ENCODE measurements at places on chromosomes 3 and 15.

- peak; percentile 27 for DNase-seq
Observed at GRCh38 chr3:49804141-49805041, 1.3 kb downstream of the INKA1 start.

- no peak for DNase-seq
Observed at GRCh38 chr3:173893066-173893465, 495.5 kb downstream of the NLGN1 start.

DNA sequence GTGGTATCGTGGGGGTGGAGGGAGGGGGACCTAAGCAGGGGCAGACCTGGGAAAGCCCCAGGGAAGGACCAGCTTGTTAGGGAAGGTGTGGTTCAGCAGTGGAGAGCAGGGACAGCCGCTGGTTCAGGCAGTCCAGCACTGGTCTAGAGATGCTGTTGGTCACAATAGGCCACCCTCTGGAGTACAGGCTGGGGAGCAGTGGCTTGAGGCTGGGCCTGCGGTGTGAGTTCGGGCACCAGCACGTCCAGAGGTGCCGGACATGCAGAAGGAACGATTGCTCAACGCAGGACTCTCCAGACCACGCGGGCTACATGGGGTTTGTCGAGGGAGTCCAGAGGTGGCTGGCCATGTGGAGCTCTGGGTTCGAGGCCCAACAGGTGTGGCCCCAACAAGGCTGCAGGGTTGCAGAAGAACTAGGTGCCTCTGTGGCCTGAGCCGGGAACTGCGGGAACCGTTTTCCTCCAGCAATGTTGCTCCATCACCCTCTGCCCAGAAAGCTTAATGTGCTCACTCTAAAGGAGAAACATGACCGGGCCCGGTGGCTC, 143.9 kb downstream of the APBA2 start:
- no peak for DNase-seq

- DNase-seq, result no peak
Observed at GRCh38 chr3:69462826-69463100, 76.9 kb upstream of the FRMD4B start.

DNA sequence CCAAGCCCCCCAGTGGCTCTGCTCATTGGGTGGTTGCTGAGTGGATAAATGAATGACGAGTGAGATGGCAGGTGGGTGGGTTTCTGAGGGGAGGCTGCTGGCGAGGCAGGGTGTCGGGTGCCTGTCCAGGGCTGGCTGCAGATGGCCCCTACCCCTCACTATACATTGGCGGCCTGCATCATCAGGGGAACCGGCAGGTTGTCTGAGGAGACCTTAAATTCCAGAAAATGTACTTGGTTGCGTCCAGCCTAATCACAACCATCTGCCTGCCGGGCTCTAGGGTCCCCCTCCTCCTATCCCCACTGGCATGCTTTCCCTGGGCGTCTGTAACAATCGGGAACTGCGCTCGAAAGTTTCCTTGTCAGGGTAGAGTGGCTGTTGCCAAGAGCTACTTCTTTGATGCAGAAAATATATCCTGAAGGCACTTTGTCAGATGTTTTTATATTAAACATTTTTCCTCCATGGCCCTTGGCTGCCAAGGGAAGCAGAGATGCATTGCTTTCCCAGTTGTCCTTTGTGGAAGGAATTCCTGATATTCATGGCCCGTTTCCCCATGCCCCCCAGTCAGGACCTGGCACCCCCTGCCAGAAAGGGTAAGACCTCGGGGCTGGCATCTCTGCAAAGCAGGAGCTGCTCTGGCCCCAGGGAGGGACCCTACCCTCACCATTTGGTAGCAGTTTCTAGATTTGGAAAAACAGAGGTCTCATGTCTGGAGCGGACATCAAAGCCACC, 22.9 kb downstream of the SMAD6 start:
- DNase-seq, result no peak

- no peak for DNase-seq
Observed at GRCh38 chr3:128551867-128552266, 58.9 kb upstream of the GATA2 start.

- DNase-seq, result no peak
Observed at GRCh38 chr3:33980252-33980651, 181.8 kb downstream of the PDCD6IP start.

DNA sequence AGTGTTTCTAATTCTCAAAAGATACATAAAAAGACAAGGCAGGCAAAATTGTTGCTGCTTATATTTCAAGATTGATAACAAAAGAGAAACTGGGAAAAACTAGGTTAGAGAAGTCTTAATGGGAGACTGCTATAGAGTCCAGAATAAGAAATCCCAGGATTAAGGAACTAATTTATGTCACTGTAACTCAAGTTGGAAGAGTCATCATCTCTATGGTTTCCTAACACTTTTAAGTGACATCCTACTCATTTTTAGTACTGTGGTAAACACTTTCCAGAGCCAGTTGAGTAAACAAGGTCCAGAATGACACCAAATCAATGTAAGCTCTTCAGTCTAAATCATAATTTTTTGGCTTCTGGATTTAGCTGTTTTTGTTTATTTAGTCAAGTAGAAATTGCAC, 8.0 kb downstream of the CLDN16 start:
- DNase-seq, result peak; percentile 76

- DNase-seq, result no peak
Observed at GRCh38 chr3:126895178-126896066, 87.5 kb upstream of the PLXNA1 start.

- DNase-seq, result no peak
Observed at GRCh38 chr3:41679374-41679773, 282.5 kb downstream of the ULK4 start.

DNA sequence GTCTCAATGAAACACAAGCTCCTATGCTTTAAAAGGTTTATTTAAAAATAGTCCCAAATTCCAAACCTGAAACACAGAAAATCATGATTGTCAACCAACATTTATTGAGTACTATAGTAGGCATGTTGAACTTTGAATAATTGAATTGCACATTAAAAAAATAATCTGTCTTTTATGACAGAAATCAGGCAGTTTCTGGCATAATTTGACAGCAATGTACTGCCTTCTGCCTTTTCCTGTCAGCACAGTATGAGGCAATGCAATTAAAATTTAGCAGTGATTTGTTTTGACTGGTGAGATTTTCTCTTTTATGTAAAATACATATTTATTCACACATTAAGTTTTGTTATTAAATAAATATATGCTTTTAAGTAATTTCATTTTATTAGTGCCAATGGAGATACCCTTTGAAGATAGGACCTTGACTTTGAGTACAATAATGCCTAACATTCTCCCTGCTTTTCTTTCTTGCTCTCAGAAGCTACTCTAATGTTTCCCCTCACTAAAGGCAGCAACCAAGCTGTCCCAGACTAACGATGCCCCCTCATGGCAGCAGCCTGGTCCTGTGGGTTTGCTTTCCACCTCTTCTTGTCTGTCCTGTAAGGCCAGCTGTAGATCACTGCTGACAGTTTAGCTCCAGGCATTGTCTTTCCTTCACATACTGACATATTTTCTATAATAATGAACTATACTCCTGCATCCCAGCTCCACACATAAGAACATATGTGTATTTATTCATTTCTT, 346.7 kb downstream of the IL20RB start:
- DNase-seq, result no peak

GRCh38 chr3:170656284-170656683, 70.4 kb upstream of the SLC7A14 start:
- DNase-seq, result no peak

GRCh38 chr3:101940521-101941317, 91.4 kb downstream of the NFKBIZ start:
- peak; percentile 95 for DNase-seq

- peak; percentile 72 for DNase-seq
Observed at GRCh38 chr15:77064539-77065308, 6.2 kb downstream of the TSPAN3 start.

DNA sequence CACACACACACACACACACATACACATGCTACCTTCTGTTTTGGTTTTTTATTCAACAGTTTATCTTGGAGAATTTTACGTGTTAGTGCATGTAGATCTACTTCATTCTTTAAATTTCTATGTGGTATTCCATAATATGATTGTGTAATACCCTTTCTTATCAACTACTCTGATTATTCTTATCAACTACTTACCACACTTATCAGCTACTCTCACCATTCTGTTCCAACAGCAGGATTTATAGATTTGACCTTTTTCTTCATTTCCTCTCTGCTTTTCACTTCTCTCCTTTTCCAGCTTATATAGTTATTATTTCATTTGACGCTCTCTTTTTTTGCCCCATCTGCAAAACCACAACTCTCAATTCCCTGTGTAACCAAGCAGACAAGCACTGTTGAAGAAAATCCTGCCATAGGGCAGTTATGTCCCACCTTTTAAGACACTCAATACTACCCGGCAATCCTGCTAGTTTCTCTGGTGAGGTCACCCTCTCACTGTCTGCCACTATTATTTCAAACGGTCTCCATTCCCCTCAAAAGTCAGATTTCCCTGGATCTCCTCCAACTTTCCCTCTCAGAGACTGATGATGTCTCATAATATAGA, 56.9 kb upstream of the SATB1 start:
- no peak for DNase-seq

DNA sequence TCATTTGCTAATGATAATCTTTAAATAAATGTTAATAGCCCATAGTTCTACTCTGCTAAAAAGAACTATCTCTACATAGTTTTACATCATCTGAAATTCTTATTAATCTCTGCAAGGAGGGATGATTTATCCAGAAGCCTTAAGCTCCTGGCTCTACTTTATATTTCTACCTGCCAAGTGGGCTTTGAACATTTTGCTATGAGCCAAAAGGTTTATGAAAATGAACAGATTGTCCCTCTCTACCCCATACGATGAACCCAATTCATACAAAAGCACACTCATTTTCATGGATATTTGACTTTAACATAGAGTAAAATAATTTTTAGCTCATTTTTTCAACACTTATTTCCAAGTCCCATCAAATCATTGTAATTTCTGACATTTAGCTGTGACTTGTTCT, 611.0 kb downstream of the NSUN3 start:
- DNase-seq, result no peak

DNA sequence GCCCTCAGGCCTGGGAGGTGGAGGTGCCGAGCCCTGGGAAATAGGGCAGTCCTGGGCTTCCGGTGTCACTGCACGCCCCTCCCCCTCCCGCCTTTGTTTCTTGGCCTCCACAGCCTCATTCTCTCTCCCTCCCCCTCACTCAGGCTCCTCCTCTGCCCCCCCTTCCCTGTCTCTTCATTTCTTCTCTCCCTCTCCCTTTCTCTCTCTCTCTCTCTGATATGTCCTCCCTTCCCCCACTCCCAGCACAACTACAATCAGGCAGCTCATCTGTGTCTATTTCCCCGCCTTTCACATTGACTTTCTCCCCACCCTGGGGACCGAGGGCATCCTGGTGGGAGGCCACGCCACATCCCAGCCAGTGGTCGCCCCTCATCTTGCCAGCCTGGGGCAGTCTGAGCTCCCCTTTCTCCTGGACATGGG, 40.2 kb downstream of the IDH2 start:
- DNase-seq, result peak; percentile 41

GRCh38 chr15:51799282-51800252, 29.9 kb upstream of the TMOD3 start:
- no peak for DNase-seq

- DNase-seq, result no peak
Observed at GRCh38 chr3:78497021-78497420, 1270.8 kb downstream of the ROBO1 start.

- no peak for DNase-seq
Observed at GRCh38 chr15:64004587-64004986, 41.7 kb downstream of the DAPK2 start.

DNA sequence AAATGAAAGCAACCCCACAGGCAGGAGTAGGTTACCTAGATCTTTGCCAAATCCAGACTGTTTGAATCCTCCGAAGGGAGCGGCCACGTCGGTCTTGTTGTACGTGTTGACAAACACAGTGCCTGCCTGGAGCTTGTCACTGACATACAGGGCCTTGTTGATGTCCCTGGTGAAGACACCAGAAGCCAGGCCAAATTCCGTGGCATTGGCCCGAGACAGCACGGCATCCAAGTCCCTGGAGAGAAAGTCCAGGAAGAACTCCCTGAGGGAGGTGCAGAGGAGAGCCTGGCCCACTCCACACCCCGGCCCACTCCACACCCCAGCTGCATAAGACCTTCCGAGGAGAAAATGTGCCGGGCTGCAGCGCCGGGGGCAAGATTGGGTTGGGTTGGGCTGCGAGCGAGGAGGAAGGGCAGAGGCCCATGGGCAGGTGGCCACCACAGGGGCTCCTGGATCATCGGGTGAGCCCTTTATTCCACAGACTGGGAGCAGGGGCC, 21.8 kb upstream of the SLC41A3 start:
- DNase-seq, result no peak

GRCh38 chr3:12750658-12751071, 8.4 kb downstream of the TMEM40 start:
- DNase-seq, result peak; percentile 56

GRCh38 chr3:78004571-78004970, 964.7 kb downstream of the ROBO2 start:
- no peak for DNase-seq

DNA sequence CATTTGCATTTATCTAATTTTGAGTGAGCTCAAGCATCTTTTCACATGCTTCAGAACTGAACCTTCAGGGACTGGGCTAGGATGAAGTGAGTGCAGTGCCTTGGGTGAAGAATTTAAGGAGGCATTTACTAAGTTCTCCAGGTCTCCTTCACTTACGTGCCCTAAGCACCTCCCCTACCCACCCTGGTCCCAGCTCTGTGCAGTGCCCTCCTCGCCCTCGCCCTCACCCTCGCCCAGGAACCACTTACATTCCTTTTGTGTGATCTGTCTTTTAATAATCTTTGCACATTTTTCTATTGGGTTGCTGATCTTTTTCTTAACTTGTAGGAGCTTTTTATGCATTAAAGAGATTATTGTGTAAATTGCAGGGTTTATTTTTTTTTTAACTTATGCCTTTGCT, 322.6 kb downstream of the THSD4 start:
- DNase-seq, result no peak

- no peak for DNase-seq
Observed at GRCh38 chr3:16402451-16402850, 111.0 kb downstream of the RFTN1 start.

- DNase-seq, result no peak
Observed at GRCh38 chr3:177124882-177125281, 72.4 kb downstream of the TBL1XR1 start.

DNA sequence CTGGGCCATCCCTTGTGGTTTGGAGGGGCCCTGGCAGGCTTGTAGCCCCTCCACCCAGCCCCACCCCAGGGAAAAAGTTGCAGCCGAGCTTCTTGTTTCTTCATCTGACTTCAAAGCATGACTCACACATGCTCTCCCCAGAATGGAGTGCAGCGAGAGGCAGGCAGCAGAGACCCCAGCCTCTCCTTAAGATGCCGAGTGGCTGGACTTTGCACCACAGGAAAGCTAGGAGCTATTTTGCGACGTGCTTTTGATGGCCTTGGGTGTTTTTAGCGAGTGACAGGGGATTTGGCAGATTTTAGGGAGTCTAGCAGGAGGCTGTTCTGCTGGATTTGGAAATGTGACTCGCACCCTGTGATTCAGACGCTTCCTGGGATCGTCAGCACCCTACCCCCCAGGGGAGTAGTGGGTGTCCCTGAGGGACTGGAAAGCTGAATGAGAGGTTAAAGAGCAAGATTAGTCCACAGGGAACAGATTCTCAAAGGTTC, 14.2 kb downstream of the BAHD1 start:
- peak; percentile 36 for DNase-seq

DNA sequence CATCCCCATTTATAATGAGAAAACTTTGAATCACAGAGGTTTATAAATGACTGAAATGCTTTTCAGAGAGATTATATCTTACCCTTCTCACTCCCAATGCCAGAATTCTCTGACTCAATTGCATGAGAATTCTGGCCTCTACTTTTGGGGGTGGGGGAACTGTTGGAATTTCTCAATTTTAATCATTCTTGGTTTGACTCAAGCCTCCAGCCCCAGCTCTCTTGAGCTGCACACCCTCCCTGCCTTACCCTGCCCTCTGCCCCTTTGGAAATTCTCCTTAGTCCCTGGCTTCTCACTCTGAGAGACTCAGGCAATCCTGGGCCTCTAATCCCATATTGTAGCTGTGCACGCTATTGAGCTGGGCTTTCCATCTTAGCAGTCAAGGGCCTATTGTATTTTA, 44.2 kb downstream of the ZNF589 start:
- no peak for DNase-seq

Measured in suppressor macrophage (primary cell).